ENCODE measurements at places on chromosomes 3 and 15.

DNA sequence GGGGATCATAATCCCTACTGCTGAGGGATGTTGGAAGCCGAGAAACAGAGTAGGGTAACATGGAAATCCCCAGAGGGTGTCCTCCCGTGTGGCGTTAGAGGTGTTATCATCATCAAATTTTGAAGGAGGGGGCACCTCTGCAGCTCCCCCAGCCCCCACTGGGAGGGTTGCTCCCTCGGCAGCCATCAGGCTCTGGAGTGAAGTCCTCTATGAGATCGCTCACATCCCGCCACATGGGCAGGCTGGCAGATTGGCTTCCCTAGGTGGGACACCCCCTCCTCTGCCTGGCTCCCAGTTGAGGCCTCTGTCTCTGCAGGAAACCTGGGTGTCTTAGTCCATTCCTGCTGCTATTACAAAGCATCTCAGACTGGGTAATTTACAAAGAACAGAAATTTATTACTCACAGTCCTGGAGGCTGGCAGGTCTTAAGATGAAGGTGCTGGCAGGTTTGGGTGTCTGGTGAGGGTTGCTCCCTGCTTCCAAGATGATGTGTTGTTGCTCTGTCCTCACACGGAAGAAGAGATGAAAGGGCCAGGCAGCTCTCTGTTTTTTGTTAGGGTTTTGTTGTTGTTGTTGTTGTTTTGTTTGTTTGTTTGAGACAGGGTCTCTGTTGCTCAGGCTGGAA lies 120.5 kb downstream of the NUP210 start:
- DNase-seq: no peak

GRCh38 chr3:128195802-128196201 lies 42.5 kb downstream of the EEFSEC start:
- no peak for DNase-seq

DNA sequence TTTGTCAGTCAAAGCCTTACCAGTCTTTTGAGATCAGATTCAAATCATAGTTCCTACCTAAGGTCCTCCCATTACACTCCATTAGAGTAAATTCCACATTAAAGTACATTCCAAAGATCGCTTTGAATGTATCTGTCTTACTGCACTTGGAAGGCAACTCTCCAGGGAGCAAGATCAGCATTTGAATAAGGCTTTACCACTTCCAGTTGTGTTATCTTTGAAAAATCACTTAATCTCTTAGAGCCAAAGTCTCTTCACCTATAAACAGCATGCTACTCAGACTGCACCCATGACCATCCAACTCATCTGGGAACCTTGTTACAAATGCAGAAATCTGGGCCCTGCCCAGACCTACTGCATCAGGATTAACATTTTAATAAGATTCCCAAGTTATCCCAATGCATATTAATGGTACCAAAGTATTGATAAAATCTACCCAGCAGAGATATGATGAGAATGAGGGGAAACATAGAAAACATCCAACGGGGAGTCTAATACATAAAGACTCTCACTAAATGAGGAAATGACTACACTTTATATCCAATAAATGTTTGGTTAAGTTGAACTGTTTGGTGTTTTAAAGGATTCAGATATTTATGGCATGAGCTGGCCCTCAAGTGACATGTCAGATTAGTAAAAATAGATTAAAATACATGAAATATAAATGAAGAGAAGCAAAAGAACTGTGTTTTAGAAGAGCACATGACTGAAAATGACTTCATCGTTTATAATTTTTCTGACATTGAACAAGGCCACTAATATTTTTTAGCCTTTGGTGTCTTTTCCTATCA lies 75.9 kb downstream of the TNIK start:
- DNase-seq: no peak

GRCh38 chr3:72485641-72486040 lies 362.6 kb downstream of the SHQ1 start:
- DNase-seq: no peak

DNA sequence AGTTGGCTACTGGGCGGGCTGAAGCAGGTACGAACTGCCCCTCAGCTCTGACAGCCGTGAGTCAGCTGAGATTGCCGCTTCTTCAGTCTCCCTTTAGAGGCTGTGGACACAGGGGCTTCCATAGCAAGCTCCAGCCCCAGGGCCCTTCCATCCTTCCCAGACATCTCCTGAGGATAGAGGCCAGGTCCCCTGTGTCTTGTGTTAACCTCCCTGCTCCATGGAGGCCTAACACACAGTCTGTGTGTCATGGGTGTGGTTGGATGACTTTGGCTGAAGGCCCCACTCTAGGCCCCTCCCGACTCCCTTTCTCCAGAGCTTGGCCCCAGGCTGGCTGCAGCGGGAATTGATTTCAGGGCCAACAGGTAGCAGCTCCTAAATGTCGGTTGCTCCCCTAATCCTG lies 116.1 kb upstream of the TLE3 start:
- DNase-seq: no peak

GRCh38 chr15:92747047-92747446 lies 91.5 kb upstream of the FAM174B start:
- DNase-seq: no peak

- no peak for DNase-seq
These were observed 2.0 kb downstream of the NRROS start for GRCh38 chr3:196641333-196642054.

DNA sequence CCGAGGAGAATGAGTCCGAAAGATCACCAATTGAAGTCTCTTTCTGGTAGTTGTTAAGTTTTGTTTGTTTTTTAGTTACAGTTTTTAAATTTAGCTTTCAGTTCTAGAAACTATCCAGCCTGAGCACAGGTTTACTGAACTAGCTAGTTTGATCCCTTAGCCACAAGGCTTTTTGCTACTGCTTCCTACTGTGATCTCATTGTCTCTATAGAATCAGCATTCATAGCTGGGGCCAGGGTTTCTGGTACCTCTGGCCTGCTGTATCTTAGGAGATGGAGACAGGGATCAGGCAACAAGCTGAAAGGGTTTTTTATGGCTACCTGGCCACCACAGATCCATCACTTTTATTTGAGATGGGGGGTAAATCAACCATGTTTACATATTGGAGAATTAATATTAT lies 37.0 kb downstream of the GOLM2 start:
- no peak for DNase-seq

GRCh38 chr3:45737234-45737633 lies 48.0 kb downstream of the SACM1L start:
- DNase-seq: no peak

GRCh38 chr3:161100994-161101393 lies 4.2 kb downstream of the B3GALNT1 start:
- DNase-seq: no peak
